ENCODE measurements at places on chromosomes 16 and 17. TPM values are rescaled to one million over a fixed set of nuclear protein-coding genes. Genes with fewer than 3 reads are reported as not detected.
A peak's percentile ranks its signal among the peaks of the same experiment; 100 is the strongest.

GRCh38 chr16:73717266-73717974 lies 579.2 kb upstream of the PSMD7 start:
- no peak for DNase-seq

DNA sequence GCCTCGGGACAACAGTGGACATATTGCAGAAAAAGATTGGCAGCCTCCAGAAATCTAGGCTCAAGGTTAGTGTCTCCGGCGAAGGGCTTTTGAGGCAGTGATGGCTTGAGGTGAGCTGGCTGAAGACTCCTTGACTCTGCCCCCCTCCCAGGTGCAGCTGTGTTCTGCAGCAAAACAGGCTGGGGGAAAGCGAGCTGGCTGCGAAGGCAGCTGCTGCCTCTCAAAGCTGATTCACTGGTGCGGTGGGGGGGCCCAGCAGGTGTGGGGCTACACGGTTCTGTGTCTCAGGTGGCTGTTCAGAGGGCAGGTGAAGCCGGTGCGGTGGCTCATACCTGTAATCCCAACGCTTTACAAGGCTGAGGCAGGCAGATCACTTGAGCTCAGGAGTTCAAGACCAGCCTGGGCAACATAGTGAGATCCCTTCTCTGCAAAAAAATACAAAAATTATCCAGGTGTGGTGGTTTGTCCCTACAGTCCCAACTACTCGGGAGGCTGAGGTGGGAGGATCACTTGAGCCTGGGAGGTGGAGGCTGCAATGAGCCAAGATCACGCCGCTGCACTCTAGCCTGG lies 22.9 kb downstream of the C16orf96 start:
- no peak for DNase-seq

DNA sequence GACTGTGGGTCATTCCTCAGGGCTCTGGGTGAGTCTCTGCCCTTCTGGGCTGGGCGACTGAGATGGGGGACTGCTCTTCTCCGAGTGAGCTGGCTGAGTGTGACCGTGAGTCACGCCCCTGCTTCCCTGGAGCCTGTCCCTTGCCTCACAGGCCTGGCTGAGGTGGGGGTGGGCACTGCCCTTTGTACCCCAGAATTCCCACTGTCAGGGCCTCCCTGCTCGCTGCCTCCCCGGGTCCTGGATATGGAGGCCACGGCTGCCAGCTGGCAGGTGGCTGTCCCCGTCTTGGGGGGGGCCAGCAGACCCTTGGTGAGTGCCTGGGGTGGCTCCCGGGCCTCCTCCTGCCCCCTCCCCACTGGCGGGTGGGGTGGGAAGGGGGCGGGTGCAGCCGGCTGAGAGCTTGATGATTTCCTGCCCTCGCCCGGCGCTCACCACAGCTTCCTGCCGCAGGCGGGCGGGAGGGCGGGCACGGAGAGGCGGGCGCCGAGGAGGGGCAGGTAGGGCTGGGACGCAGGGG lies at the start of gene LAT:
TSS of gene LAT (plus strand) at position 434 of the 517 bp plus-strand sequence. CDS start 366 bp downstream, outside the sequence.
- DNase-seq = peak; percentile 94

DNA sequence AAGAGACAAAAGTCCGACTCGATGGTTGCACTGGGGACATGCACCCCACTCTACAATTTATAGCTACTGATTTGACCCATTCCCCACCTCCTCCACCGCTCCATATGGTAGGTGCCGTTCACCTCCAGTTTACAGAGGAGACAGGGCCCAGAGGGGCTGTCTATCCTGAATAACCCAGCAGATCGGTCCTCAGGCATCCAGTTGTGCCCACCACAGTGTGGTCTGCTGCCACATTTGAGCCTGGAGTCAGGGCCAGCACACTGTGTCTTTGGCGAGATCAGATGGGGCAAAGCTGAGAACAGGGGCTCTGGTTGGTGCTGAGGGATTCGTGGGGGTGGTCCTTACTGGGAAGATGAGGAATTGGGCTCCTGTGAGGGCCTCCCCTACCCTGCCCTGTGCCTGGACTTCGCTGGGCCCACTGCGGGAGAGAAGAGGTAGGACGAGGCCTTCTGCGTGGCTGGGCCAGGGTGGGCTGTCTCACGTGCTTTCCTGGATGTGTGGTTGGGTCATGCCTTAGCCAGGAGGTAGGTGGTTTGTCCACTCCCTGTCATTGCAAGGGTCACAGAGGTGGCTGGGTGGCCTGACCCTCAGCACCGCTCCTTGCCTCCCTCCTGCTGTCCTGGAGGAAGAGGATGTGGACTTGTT lies 2.8 kb downstream of the ADCY7 start:
- peak; percentile 67 for DNase-seq

DNA sequence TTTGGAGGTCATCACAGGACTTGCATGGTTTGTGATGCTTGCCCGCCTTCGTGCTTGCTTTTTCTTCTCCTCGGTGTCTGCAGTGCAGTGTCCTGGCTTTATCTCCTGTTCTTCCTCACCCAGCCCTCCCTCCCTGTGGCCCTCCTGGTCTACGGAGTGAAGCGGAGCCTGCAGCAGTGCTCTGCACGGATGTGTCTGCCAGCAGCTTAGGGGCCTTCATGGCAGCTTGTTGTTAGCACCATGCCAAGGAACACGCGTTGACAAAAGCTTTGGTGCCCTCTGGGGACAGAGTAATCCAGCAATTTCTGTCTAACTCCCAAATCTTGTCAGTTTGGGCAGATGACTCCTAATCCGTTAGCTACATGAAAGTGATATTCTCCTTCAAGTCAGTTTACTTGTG lies 9.9 kb downstream of the DHODH start:
- no peak for DNase-seq

DNA sequence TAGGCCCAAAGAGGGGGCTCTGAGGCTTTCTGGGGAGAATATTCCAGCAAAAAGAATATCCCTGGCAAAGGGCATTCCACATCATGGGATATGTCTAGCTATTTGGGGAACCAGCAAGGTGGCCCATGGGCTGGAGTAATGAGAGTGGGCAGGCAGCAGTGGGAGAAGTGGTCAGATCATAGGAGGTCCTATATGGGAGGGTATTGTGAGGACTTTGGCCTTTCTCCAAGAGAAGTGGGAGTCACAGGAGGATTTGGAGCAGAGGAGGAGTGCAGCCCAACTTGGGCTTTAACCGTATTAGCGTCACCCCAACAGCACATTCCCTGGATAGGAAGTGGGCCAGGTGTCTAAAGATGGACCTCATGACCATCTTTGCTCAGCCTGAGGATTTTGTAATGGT lies 151.4 kb downstream of the ENGASE start:
- DNase-seq = no peak

DNA sequence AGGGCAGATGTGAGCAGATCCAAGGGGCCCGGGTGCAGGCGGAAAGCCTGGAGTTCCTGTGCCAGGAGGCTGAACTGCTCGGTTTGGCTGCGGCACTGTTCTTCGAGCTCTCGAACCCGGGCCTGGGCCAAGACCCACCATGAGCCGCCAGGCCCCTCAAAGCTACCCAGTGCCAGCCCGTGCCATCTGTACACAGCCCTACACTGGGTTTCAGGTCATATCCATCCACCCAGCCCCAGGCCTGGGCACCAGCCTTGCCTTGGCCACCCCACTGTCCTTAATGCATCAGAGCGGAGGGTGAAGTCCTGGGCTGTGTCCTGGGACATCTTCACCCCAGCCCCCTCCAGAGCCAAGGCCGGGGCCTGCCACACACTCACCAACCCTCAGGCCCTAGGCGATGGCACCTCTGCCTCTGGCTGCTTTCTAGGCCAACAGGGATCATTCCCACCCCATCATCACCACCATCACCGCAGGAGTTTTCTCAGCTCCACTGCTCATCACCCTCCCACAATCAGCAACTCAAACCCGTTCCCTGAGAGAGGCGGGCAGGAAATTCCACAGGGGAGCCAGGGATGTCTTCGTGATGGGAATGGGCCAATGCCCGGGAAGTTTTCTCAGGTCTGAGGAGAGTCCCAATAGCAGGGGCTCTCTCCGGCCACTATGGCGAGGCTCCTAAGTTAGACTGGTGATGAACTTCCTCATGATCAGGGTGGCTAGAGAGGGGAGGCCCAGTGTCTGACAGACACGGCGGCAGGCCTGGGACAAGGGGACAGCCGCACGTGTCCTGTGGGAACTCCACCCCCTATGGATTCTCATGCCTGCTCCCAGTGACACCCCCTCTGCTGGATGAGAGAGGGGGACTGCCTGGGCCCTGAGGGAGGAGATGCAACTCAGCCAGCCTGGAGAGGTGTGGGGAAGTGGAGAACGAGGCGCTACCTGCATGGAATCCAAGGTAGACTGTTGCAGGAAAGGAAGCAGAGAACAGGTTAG lies 9.1 kb downstream of the TSPOAP1 start:
- DNase-seq = peak; percentile 69

DNA sequence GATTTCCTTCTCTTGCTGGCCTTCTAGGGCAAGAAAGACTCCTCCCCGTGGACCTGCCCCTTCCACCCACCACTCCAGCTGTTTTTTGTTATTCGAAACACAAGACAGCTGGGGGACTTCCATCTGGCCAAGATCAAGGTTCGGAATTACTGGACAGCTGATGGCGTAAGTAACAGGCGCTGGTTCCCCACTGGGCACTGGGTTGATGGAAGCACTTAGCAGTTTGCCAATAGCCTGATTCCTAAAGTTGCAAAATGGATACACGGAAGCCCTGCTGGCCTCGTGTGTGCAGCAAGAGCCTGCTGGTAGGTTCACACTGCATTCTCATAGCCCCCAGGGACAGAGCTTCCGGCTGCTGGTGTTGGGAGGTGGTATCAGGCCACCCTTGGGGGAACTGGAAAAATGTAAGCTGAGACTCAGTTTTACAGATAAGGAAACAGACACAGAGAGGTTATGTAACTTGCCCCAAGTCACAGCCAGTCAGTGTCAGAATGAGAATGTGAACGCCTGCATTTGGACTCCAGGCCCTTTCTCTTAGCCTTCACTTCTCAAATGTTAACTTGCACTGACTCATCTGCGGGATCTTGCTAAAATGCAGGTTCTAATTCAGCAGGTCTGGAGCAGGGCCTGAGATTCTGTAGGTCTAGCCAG lies 171.7 kb downstream of the KATNIP start:
- no peak for DNase-seq

- no peak for DNase-seq
These were observed 1024.5 kb upstream of the RBFOX1 start for GRCh38 chr16:6308176-6308575.

GRCh38 chr16:88353691-88354090 lies 29.1 kb upstream of the ZNF469 start:
- DNase-seq = peak; percentile 41

DNA sequence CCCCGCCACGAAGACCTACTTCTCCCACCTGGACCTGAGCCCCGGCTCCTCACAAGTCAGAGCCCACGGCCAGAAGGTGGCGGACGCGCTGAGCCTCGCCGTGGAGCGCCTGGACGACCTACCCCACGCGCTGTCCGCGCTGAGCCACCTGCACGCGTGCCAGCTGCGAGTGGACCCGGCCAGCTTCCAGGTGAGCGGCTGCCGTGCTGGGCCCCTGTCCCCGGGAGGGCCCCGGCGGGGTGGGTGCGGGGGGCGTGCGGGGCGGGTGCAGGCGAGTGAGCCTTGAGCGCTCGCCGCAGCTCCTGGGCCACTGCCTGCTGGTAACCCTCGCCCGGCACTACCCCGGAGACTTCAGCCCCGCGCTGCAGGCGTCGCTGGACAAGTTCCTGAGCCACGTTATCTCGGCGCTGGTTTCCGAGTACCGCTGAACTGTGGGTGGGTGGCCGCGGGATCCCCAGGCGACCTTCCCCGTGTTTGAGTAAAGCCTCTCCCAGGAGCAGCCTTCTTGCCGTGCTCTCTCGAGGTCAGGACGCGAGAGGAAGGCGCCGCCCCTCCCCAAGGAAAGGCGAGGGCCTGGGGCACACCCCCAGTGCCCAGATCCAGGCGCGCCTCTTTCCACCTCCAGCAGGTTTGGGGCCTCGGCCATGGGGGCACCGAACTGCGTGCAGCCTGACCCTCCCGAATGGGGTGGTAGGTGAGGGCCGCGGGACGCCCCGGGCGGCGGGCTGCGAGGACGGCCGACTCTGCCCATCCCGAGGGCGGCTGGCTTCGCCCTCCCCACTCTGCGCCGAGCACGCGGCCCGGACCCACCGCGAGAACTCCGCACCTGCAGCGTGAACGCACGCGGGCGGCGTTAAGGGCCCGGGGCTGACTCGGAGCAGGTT lies 664 bp downstream of the HBQ1 start:
- DNase-seq = no peak

DNA sequence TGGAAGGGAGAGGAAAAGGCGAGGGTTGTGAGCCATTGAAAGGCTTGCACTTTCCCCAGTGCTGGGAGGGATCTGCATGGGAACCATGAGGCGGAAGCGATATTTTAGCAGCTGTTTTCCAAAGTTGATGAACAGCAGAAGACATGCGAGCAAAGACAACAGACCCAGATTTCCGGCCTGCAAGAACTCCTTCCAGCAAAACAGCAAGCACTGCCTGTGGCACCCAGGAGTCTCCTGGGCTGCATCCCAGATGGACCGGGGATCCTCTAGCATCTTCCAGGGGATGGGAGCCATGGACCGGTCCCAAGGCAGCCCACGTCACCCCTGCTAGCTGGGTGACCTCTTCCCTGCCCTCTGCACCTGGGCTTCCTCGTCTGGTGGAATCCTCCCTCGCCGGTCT lies 162.8 kb downstream of the IRF8 start:
- DNase-seq = peak; percentile 51

DNA sequence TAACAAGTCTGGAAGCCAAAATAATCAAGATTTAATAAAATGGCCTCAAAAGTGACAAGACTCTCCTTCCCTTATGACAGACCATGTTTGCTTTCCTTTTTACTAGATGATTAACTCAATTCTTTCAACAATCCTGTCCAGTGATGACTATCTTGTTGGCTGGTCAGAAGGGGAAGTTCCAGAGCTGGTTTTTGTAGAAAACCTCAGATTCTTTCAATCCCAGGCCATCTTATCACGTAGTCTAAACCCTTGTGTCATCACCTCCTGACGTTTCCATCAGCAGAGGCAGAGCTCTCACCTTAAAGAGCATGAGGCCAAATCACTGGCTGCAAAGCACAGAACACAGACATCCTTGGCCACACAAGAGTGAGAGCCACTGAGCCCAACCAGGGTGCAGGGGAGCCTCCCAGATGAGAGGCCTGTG lies 125.3 kb downstream of the ANKRD11 start:
- no peak for DNase-seq

DNA sequence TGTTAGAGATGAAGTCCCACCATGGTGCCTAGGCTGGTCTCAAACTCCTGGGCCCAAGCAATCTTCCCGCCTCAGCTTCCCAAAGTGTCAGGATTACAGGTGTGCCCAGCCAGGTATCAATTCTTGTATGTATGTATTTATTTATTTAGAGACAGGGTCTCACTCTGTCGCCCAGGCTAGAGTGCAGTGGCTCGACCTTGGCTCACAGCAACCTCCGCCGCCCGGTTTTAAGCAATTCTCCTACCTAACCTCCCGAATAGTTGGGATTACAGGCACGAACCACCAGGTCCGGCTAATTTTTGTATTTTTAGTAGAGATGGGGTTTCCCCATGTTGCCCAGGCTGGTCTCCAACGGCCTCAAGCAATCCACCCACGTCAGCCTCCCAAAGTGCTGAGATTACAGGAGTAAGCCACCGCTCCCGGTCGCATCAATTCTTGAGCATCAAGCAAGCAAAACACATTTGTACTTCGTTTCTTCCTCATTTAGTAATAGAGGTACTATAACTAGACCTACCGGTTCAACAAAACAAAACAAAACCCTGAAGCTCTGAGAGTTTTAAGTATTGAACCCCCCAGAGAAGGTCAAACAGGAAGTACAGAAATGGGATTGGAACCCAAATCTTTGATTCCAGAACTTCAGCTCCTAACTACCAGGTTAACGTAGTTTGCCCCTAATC lies 1.0 kb upstream of the ZNF500 start:
- no peak for DNase-seq

- DNase-seq = no peak
These were observed 60.8 kb downstream of the PARN start for GRCh38 chr16:14569213-14569612.

PVALEF gene
- not detected for polyA plus RNA-seq

IRX5 gene
- polyA plus RNA-seq = not detected

KCNH4 gene
- polyA plus RNA-seq = 0.15 TPM
